ENCODE measurements at places on chromosomes 12 and 14.

DNA sequence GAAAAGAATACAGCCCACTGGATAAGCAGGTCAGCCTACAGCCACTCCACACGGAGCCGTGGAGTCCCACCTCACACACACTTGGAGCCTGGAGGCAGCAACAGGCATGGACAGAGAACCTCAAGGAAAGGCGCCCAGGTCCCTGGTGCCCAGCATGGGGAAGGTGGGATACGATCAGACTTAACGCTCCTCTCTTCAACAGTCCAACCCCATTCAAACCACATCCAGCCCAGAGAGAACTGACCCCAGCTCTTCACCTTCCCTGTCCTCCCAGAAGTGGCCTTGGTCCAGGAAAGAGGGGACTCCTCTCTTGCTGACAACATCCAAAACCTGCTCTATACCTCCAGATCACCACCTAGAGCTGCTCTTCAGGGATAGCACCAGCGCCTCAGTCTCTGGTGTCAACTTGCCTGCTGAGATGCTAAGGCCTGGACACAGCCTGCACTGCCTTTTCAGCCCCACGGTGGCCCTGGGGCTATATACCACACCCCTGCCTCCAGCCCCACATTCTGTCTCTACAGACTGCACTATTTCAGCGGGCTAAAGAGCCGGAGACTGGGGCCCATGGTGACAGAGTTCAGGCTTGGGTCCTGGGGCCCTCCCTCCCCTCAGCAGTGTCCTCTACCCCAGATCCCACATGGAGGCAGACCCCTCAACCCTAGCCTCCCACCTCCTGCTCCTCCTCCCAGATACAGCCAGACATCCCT, 7.0 kb downstream of the ADCY6 start:
- DNase-seq = no peak

DNA sequence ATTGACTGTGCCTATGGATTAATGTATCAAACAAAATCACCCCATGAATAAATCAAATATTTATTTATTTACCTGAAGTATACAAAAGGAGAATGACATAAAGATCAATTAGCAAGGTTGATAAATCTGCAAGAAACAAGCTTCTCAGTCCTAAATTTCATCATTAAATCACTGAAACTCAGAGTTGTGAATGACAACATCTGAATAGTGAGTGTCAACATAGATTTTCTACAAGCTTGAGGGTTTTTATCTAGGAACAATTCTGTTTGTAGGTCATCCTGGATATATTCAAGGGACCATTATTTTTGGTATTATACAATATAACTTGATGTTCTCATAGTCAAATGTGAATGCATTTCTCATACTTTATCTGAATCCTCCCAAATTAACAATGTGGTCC, 17.4 kb upstream of the KLRF1 start:
- DNase-seq = no peak

DNA sequence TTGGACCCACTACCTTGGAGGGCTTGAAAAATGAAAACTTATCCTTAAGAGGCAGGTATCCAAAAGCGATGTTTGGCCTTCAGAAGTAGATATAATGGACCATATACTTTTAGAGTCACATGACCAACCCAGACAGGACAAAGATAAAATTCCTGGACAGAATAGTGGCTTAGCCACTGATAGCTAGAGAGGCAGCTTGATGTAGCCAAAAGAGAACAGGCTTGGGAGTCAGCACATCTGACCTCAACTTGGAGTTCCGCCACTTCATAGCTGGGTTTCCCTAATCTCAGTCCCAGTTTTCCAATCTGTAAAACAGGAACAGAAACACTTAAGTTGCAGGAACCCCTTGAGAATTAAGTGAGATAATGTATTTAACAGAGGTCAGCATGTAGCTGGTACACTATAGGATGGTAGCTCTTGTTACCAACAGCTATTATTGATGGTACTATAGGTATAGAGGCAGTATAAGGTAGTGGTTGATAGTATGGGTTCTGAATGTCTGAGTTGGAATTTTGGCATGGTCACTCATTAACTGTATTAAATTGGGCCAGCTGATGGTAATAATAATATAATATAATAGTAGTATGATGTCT, 63.2 kb upstream of the USP44 start:
- DNase-seq = no peak

GRCh38 chr14:77032491-77032843, 4.0 kb upstream of the IRF2BPL start:
- no peak for DNase-seq

- no peak for DNase-seq
Measured at GRCh38 chr14:69755296-69755695, 11.6 kb upstream of the SRSF5 start.

- DNase-seq = no peak
Measured at GRCh38 chr12:60498656-60499055, 902.8 kb downstream of the SLC16A7 start.

GRCh38 chr12:9163392-9163791, 44.8 kb downstream of the PZP start:
- no peak for DNase-seq

- DNase-seq = no peak
Measured at GRCh38 chr14:34369648-34370030, 92.4 kb downstream of the SPTSSA start.

DNA sequence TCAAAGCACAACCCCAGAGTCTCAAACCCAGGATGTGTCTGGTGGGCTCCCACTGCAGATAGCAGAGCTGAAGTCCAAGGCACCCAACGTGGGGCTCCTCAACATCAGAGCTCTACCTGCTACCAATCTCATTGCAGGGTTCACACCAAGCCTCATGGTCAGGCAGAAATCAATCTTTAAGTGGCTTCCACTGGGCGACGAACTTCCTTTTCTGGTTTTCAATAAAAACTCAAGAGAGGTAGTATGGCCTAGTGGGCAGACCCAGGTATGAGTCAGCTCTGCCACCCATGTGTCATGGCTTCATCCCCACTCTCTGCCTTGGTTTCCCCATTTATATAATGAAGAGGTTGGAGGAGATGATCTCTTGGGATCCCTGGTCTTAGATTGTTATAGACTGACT, 47.0 kb downstream of the BCL11B start:
- no peak for DNase-seq

DNA sequence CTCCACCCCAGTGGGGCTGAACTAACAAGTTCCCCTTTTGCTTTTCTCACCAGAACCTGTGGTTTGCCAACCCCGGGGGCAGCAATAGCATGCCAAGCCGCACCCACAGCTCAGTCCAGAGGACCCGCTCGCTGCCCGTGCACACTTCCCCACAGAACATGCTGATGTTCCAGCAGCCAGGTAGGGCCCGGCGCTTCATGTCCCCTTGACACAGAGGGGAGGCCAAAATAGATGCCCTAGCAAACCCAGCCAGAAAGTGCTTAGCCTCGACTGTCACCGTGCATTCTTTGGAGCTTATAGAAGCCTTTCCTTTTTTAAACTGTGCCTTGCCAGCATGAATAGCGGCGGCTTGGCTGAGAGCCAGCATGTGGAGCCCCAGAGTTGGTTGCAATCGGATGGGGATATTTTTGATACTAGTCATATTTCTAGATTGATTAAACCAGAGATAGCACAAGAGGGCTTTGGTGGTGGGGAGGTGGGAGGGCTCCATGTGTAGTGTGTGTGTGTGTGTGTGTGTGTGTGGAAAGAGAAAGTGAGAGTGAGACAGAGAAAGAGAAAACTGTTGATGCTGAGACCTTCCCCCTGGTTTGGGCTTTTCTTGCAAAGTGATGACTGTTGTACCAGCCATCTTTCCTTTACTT, 126.1 kb downstream of the GCH1 start:
- peak; percentile 89 for DNase-seq

- no peak for DNase-seq
Measured at GRCh38 chr14:63470962-63471793, 72.0 kb downstream of the PPP2R5E start.

DNA sequence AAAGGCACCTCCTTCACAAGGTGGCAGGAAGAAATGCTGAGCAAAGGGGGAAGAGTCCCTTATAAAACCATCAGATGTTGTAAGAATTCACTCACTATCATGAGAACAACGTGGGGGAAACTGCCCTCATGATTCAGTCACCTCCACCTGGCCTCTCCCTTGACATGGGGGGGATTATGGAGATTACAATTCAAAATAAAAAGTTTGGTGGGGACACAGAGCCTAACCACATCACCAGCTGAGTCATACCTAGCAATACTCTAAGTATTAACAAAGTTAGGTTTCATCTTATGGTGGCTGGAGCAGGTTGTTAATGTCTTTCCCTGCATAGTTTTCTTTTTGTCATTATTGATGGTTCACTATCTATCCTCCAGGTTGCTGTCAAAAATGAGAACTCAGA, 113.2 kb upstream of the PPFIA2 start:
- DNase-seq = no peak

- DNase-seq = no peak
Measured at GRCh38 chr14:33949411-33949893, 1.4 kb downstream of the EGLN3 start.

DNA sequence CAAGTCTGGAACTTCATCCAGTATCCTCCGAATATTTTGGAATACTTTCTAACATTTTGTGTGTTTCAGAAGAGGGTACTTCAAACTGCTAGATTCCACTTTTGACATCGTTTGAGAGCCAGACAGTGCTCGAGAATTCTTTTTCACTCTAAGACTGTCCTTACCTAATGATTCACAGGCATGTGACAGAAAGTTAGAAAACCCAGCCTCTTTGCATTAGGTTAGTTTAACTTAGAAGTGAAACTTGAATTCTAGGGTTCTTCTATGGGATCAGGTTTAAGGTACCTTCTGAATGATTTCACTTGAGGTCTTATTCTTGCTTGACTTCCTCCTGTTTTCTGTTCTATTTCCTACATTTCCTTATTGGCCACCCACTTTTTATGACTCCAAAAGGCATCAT, 431.8 kb downstream of the SLC6A15 start:
- DNase-seq = no peak

DNA sequence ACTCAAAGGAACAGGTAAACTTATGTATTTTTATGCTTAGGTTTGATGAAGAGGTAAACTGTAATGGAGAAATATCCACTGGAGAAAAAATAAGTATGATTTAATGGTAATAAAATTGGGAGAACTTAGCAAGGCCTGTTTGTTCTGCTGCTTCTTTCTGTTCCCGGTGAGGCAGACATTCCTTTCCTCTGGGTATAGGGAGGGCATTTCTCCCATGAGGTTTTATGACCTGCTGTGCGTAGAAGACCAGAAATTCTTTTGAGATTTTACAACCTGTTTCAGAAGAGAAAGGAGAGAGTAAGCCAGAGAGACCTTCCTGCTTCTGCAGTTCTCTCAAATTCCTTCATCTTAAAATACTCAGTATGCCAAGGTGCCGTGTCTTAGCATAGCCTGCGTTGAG, 139.4 kb upstream of the RMST start:
- no peak for DNase-seq

- no peak for DNase-seq
Measured at GRCh38 chr14:51087031-51087441, 7.9 kb downstream of the TRIM9 start.

DNA sequence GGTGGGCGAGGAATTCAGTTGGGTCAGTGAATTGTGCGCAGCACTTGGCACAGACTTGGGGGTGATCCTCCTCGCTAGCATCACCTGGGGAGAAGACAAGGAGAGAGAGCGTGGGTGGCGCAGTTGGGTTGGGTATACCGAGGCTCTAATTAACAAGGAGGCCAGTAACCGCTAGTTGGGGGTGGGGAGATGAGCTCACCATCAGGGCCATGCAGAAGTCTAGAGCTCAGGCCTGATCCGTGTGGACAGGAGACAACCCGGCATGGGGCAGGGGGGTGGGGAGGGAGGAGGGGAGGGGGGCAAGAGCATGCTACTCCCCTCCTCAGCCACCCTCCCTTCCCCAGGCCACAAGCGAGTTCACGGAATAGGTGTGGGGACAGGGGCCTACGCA, 580 bp downstream of the SALL2 start:
- no peak for DNase-seq

DNA sequence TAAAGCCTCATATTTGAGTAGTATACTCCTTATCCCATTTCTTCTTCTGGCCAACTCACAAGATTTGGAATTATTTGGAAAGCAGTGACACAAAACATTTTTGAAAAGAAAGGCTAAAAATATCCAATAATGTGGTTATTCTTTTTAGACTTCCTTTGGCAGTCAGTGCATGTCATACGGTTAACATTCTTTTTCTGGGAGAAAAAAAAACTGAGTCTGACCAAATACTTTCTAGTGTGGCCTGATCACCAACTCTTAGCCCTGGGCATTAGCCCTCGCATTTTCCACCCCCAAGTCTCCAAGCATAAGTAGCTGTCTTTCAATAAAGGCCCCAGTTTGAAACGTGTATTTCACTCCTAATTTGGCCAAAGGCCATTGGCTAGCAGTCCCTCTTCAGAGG, 5.9 kb downstream of the RASSF3 start:
- DNase-seq = no peak

DNA sequence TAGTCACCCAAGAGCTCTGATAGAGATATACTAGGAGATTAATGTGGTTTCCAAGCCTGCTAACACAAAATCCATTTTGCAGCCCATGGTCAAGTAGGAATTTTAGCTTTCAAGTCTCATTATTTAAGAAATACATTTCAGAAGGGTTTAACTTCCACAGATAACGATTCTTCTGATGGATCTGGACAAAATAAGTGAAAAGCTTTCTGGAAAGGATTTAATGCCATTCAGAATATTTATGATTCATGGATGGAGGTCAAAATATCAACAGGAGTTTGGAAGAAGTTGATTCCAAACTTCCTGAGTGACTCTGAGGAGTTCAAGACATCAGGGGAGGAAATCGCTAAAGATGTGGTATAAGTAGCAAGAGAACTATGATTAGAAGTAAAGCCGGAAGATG, 214.6 kb downstream of the ATXN7L3B start:
- no peak for DNase-seq

DNA sequence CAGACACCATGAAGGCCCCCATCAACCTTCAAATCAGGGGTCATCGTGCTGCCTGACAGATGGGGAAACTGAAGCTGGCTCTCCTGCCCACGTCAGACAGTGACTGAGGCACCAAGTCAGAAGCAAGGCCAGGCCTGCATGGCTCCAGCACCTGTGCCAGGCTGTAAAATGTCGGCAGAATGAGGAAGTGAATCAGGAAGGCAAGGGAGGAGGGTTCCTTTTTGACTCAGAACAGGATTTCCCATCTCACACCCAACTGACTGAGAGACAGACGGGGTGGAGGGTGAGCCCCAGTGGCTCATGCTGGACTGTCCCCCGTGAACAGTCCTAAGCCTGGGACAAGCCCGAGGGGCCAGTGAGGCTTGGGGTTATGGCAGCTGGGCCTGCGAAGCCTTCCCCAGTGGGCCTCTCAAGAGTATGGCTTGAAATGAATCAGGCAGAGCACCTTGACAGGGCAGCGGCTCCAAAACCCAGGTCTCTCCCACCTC, 20.9 kb downstream of the SYNE3 start:
- DNase-seq = peak; percentile 87

DNA sequence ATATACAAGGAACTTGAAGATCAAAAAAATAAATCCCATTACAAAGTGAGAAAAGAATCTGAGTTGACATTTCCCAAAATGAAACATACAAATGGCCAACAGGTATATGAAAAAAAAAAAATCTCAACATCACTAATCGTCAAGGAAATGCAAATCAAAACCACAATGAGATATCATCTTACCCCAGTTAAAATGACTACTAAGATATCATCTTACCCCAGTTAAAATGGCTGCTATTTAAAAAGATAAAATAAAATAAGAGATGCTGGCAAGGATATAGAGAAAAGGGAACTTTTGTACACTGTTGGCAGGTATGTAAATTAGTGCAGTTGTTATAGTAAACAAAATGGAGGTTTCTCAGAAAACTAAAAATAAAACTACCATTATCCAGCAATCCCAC, 44.4 kb downstream of the PLEKHG7 start:
- no peak for DNase-seq

All from spleen (tissue), 13 donors.